ENCODE measurements at places on chromosomes 16 and 17. TPM values are rescaled to one million over a fixed set of nuclear protein-coding genes. Genes with fewer than 3 reads are reported as not detected.
A peak's percentile ranks its signal among the peaks of the same experiment; 100 is the strongest.

- H3K27me3 ChIP-seq: no peaks in the 10 kb centered on the region
- H3K36me3 ChIP-seq: no peaks in the 10 kb centered on the region
- H3K27ac ChIP-seq: no peak overlapping the region
Measured at GRCh38 chr17:42167807-42168206, 13.0 kb upstream of the RAB5C start.

- H3K4me1 ChIP-seq: no peaks in the 10 kb centered on the region
- H3K36me3 ChIP-seq: no peaks in the 10 kb centered on the region
- no peak overlapping the region for H3K27ac ChIP-seq
- no peak for DNase-seq
Measured at GRCh38 chr17:53127331-53127730, 695.4 kb upstream of the KIF2B start.

DNA sequence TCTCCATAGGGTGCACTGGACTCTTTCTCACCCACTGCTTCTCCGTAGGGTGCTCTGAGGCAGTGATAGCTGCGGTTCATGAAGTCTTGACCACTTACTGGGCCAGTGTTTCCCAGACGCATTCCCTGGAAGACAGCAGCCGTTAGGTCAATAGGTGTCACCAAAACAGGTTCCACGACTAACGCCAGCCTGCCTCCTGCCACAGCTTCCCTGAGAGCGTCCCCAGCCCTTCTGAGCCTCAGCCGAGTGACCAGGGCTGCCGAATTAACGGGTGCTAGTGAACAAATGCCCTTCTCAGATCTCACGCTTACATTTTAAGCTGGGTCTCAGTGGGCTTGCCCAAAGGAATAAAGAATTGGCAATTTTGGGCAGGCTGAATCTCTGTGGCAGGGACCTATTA lies 188.7 kb upstream of the TNRC6C start:
- no peak overlapping the region for H3K4me3 ChIP-seq
- no peak for DNase-seq
- H3K36me3 ChIP-seq: no peaks in the 10 kb centered on the region

The ZNF286A gene
- 10.9 TPM for total RNA-seq

DNA sequence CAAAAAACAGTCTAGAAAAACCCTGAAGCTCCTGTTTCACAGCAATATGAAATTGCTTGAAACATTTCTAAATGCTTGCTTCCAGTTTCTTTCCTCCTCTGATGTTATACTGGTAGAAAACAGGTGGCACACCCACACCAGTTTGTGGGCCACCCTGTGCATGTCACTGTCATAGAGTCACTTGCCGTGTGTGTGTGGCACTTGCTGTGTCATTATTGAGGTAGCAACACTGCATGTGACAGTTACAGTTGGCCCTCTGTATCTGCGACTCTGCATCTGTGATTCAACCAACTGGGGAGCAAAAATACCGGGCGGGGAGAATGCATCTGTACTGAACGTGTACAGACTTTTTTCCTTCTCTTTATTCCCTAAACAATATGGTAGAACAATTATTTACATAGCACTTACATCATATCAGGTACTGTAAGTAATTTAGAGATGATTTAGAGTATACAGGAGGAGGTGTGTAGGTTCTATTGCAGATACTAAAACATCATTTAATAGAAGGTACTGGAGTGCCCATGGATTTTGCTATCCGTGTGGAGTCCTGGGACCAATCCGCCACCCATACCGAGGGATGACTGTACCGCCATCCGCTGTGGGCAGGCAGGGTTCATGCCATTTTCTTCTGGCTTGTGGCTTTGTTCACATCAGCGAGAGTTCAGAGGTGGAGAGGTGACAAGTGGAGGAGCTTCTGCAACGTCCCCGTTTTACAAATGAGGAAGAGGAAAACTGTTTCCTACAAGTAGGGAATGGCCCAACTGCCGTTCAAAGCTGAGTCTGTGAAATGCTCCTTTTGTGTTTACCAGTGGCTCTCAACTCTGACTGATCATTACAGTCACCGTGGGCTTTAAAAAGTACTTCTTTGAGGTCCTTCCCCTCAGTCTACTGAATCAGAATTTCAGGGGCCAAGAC lies 373.7 kb downstream of the SNX29 start:
- no peak overlapping the region for H3K27ac ChIP-seq
- H3K36me3 ChIP-seq: no peaks in the 10 kb centered on the region
- no peak overlapping the region for H3K4me3 ChIP-seq
- DNase-seq: no peak
- H3K27me3 ChIP-seq: no peaks in the 10 kb centered on the region

DNA sequence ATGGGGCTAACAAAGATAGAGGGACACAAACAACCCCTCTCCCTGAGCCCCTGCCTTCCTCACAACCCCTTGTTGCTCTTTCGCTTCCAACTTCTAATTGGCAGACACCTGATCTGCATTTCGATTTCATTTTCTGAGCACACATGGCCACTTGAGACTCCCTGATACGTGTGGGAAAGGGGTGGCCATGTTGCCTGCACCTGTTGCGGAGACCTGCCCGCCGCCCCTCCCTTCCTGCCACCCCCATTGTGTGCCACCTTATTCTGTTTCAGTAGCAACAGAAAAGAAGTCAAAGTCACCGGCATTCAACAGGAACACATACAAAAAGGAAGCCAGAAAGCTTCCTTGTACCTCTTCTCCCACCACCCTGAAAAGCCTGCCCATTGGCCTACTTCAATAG lies 254.7 kb upstream of the SOX9 start:
- H3K4me3 ChIP-seq: no peak overlapping the region
- no peaks in the 10 kb centered on the region for H3K27me3 ChIP-seq
- H3K36me3 ChIP-seq: no peaks in the 10 kb centered on the region
- H3K4me1 ChIP-seq: peaks cover 7% of the 10 kb centered on the region
- no peak overlapping the region for H3K27ac ChIP-seq

The ABCA9 gene
- 24.7 TPM for total RNA-seq

The PPP1R27 gene
- not detected for total RNA-seq

- DNase-seq: no peak
- H3K27ac ChIP-seq: no peak overlapping the region
- no peaks in the 10 kb centered on the region for H3K27me3 ChIP-seq
Measured at GRCh38 chr17:36593656-36594316, 2.1 kb downstream of the DHRS11 start.

- H3K4me1 ChIP-seq: no peaks in the 10 kb centered on the region
- no peaks in the 10 kb centered on the region for H3K36me3 ChIP-seq
- no peak overlapping the region for H3K4me3 ChIP-seq
- H3K27me3 ChIP-seq: no peaks in the 10 kb centered on the region
Measured at GRCh38 chr16:26857371-26857770, 209.4 kb upstream of the C16orf82 start.

The ATP2A3 gene
- total RNA-seq: 19.0 TPM

- peak within 1 kb of the TSS; percentile 80 for H3K4me3 ChIP-seq
- H3K36me3 ChIP-seq: no peaks in the 10 kb centered on the region
Measured at GRCh38 chr17:43398724-43399595, at the start of gene ARL4D. Gene ARL4D (plus strand): TSS chr17:43398993. CDS start chr17:43399733, 740 bp downstream.

DNA sequence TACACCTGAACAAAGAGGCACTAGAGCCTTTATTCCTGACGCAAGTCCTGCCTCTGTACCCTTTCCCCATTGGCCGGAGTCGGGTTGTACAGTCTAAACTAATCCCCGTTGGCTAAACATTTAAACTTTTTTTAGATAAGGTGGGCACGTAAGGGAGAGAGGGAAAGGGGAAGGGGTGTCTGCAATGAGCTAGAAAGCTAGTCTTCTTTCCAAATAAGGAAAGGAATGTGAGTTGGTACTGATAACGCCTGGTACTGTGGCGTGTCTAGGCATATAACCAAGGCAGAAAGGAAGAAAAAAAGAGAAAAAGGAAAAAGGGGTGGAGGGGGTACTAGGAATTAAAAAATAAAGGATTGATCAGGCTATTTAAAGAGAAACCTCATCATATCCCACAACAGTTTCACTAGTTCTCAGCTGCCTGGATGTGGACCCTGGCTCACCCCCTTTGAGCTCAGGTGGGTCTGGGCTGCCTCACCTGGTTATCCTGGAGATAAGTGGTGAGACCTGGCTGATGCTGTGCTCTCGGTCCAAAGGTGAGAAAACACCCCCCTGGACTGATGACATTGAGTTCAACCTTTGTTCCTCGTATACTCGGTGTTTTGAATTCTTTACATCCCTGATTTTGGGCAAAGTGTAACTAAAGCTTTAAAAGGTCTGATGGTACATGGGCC lies 90.9 kb upstream of the EEF2KMT start:
- H3K27me3 ChIP-seq: no peaks in the 10 kb centered on the region
- H3K4me1 ChIP-seq: no peaks in the 10 kb centered on the region

GRCh38 chr16:4433228-4433627 lies 7.6 kb downstream of the DNAJA3 start:
- H3K27me3 ChIP-seq: no peaks in the 10 kb centered on the region
- H3K4me3 ChIP-seq: no peak overlapping the region
- DNase-seq: no peak
- peaks cover 10% of the 10 kb centered on the region for H3K36me3 ChIP-seq
